ENCODE measurements at places on chromosomes 1 and 21. TPM values are rescaled to one million over a fixed set of nuclear protein-coding genes. Genes with fewer than 3 reads are reported as not detected.

DNA sequence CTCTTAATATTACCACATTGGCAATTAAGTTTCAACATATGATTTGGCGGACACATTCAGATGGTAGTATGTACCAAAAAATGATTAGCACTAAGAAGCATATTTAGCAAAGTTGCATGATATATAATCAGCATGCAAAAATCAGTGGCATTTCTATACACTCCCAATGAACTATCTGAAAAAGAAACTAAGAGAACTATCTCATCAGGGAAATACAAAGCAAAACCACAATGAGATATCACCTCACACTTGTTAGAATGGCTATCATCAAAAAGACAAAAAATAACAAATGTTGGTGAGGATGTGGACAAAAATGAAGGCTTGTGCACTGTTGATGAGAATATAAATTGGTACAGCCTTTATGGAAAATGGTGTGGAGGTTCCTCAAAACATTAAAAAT, 31.4 kb upstream of the DENND1B start:
- no peak for DNase-seq

- no peak for DNase-seq
Measured at GRCh38 chr1:19053486-19053885, 97.0 kb upstream of the IFFO2 start.

DNA sequence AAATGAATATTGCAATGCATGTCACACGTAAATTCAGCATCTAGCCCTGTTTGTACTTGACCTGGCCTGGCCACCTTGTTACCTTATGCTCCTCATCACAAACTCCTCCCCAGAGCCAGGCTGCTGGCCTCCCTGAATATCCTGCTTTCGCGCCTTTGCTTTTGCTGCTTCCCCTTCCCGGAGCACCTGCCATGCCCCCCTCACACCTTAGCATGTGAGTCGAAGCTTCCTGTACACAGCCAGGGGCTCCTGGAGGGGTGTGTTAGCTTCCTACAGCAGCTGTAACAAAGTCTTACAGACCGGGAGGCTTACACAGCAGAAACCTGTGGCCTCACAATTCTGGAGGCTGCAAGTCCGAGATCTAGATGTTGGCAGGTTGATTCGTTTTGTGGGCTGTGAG, 60.1 kb downstream of the TLR5 start:
- no peak for DNase-seq

- peak; percentile 32 for DNase-seq
Measured at GRCh38 chr1:40646315-40646714, 19.2 kb downstream of the RIMS3 start.

- no peak for DNase-seq
Measured at GRCh38 chr1:206637605-206638004, 2.3 kb downstream of the DYRK3 start.

DNA sequence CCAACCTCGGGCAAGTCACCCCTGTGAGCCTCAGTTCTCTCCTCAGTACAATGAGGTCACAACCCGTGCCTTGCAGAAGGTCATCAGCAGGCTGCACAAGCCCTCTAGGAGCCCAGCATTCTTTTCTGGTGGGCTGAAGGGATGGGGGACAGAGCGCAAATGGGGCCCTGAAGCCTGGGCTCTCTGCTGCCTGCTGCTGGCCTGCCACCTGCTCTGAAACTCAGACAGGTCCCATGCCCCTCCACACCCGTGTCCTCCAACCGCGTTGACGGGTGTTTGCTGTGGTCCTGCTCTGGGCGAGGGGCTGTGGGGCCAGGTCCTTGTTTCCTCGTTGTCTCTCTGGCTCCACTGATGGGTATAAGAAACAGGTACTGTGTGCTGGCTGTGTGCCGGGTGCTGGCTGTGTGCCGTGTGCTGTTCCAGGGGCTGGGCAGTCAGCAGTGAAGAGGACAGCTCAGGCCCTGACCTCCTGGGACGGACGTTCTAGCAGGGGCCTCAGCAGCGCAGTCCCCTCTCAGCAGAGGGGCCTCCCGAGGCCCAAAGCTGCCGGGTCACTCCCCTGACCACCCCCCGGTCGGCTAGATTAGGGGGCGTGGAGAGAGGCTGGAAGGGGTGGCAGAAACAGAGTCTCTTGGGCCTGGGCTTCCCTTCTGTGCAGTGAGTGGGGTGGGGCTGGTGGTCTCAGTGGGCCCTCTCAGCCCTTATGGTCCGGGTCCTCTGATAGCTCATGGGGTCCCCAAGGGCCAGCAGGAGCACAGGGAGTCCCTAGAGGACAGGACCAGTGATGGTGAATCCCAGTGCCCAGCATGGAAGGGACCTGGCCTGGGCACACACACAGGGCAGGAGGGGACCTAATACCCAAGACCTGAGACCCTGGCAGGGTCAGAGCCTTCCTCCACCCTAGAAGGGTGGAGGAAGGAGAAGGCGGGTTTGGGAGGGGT, 42.1 kb downstream of the DMRTB1 start:
- no peak for DNase-seq

DNA sequence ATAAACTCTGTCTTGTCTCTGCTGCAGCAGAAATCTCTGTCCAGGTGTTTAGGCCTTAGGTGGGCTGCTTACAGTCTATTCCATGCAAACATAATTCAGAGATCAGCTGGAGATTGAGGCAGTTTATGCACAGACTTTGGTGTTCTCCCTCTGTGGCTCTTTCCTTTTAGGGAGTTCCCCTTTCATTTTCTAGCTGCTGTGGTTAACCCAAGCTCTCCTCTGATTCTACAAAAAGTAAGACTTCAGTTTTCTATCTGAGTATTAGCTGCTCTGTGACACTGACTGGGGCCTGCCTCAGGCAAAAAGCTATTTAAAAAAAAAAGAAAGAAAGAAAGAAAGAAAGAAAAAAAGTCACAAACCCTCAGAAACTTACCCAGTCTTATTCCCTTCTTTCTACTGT, 211.1 kb downstream of the CAMTA1 start:
- no peak for DNase-seq

DNA sequence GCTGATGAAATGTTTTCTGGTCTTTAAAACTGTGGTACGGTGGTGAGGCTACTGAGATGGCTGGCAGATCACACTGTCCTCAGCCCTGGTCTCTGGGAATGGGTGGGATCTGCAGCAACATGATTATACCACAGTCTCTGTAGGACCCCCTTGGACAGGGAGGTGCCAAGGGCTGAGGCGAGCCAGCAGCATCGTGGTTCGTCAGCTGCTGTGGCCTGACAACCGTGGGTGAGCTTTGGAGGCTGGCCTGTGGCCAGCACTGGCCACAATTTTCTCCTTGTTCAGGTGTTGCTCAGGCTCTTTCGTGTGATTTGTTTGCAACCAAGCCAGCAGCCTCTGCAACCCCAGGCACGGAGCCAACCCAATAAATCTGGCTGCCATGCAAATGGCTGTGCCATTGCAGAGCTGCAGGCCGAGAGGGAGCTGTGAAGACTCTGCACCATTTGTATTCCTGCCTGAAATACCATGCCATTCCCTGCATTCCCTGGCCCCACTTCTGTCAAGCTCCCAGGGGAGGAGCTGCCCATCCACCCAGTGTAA, 70.9 kb downstream of the PCP4 start:
- no peak for DNase-seq

DNA sequence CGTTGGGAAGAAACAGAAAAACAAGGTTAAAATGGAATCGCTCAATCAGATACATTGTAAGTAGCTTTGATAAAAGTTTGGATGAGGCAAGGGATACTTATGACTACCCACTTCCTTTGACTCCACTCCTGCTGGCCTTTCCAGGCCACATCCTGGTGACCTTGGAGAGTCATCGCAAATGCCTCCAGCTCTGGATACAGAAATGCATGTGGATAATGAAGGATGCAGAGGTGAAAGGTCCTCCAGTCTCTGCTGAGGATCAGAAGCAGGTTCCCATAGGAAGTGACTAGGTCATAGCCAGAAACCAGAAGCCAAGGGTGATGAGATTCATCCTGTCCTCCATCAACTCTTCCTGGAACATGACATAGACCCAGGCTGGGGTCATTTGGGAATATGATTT, 6.2 kb upstream of the CAMK1G start:
- DNase-seq, result no peak

- no peak for DNase-seq
Measured at GRCh38 chr1:169360415-169360814, 7.2 kb downstream of the NME7 start.

The ATG4C gene
- total RNA-seq, result 9.0 TPM

The B3GALT2 gene
- 1.5 TPM for total RNA-seq

The CADM3 gene
- 3.1 TPM for total RNA-seq

The C8B gene
- not detected for total RNA-seq

The UMODL1 gene
- not detected for total RNA-seq

The CLIC6 gene
- not detected for total RNA-seq

The ARHGEF2 gene
- total RNA-seq, result 126 TPM

Data from cardiac muscle cell (in vitro differentiated cells and primary cell).